ENCODE measurements at places on chromosomes 6 and 20. TPM values are rescaled to one million over a fixed set of nuclear protein-coding genes. Genes with fewer than 3 reads are reported as not detected.

DNA sequence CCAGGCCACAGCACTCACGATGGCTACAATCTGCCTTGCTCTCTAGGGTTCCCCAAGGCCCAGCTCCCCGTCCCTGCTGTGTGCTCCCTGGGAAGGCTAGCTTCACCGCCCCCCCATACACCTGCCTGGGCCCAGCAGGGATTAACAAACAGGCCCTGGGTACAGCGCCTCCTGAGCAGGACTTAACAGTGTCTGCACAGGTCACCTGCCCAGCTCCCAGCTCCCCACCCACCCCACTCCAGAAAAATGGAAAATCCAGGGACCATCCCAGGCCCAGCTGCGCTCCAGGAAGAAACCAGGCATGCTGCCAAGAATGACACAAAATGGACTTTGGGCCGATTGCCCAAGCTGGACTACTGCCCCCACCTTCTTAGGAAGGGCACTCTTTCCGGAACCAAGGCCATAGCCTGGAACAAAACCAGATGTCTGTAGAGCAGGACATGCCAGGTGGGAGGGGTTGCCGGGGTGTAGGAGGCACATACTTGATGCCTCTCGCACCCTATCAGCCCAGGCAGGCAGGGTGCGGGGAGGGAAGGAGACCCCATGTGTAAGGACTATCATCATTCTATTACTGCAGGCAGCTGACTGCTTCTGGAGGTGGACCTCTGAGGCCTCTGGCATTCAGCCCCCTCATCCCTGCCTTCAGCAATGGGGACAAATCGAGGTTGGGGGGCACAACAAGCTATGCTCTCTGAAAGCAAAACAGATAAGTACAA lies 104.9 kb downstream of the SNX5 start:
- DNase-seq: peak; percentile 56

DNA sequence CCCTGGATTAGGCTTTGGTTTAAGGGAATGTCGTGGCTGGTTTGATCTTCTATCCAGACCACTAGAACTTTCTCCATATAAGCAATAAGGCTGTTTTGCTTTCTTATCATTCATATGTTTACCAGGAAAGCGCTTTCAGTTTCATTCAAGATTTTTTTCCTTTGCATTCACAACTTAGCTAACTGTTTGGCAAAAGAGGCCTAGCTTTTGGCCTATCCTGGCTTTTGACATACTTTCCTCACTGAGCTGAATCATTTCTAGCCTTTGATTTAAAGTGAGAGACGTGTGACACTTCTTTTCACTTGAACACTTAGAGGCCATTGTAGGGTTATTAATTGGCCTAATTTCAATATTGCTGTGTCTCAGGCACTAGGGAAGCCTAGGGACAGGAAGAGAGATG lies 1.7 kb upstream of the FAM50B start:
- DNase-seq: no peak

The MOXD1 gene
- 0.69 TPM for polyA plus RNA-seq

The TRIM40 gene
- not detected for polyA plus RNA-seq
